HFF-Myc (cell line): ENCODE measurements at places on chromosomes 2 and 18.

- no peak for DNase-seq
Observed at GRCh38 chr18:70663141-70663540, 374.3 kb downstream of the SOCS6 start.

- no peak for DNase-seq
Observed at GRCh38 chr2:126303113-126303512, 352.8 kb upstream of the GYPC start.

GRCh38 chr2:183522489-183523266 is 398.4 kb downstream of the NUP35 start:
- DNase-seq: no peak

GRCh38 chr2:182530636-182531035 is 103.8 kb upstream of the PDE1A start:
- no peak for DNase-seq

DNA sequence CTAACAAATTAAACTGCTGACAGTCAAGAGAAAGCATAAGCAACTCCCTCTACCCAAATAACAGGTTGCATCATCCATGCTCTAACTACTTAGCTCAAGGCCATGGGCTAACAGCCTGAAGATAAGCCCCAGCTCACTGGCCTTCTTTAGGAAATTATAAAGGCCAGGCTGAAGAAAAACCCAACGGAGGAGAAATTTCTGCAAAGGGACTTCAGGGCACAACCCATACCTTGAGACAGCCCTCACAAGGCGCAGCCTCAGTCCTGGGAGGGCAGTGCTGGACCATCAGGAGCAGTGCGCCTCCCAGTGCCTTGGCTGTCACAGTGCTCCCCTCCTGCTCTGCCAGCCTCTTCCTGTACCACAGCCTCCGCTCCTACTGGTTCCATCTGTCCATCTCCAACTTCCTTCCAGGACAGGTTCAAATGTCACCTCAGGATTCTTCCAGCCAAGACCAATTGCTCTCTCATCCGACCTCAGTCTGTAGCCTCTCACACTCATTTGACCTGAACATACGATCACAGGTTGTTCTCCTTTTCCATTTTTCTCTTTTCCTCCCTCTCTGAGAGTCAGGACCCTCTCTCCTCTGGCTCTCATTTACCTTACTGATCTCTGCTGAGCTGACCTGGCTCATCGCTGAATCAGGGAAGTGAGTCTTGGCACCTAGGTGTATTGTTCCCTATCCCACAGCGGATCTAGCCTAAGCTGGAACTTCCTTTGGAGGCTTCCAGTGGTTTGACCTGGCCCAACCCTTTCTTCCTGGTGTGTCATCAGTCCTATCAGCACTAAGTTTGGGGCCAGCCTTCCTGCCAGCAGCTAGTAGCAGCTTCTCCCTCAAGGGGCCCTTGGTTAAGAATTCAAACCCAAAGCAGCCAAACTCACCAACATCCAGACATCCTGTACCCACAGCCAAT is 1.9 kb downstream of the MCFD2 start:
- no peak for DNase-seq

- no peak for DNase-seq
Observed at GRCh38 chr2:7492719-7493118, 575.5 kb downstream of the RNF144A start.

DNA sequence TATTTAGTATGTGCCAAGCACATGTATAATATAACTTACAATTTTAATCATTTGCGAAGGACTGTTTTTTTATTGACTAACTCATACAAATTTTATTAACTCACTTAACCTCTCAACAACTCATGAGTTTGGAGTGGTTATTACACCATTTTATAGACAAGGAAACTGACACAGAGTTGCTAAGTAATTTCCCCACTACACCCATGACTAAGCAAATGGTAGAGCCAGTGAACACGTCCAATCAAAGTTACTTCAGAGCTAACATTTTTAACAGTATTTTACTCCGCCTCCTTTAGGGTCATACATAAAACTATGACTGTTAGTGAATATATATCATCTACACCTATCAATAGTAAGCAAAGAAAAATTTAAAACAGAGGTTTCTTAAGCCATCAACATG is 556.7 kb upstream of the FSIP2 start:
- no peak for DNase-seq

GRCh38 chr2:71100195-71100964 is 29.6 kb downstream of the MCEE start:
- DNase-seq: peak; percentile 41

- no peak for DNase-seq
Observed at GRCh38 chr2:231877533-231878456, 48.4 kb downstream of the NPPC start.

GRCh38 chr2:210198326-210198725 is 26.9 kb downstream of the ACADL start:
- DNase-seq: no peak

GRCh38 chr2:56382466-56382865 is 198.7 kb downstream of the CCDC85A start:
- no peak for DNase-seq

DNA sequence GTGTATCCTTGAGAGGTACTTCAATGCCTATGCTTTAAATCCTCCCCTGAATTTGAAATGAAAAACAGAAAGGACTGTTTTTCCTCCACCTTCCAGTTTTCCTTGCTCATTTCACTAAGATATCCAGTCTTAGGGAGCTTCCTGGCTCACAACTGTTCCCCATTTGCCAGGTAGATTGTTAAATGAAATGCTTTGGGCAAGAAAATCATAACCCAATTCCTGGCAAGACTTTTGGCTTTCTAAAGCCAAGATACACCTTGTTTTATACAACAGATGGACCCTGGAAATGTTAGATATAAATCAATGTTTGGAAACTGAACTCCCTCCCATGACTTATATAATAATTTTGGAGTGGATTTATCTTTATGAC is 3.6 kb upstream of the CHMP3 start:
- DNase-seq: no peak

- no peak for DNase-seq
Observed at GRCh38 chr2:42249284-42249683, 80.1 kb downstream of the EML4 start.

DNA sequence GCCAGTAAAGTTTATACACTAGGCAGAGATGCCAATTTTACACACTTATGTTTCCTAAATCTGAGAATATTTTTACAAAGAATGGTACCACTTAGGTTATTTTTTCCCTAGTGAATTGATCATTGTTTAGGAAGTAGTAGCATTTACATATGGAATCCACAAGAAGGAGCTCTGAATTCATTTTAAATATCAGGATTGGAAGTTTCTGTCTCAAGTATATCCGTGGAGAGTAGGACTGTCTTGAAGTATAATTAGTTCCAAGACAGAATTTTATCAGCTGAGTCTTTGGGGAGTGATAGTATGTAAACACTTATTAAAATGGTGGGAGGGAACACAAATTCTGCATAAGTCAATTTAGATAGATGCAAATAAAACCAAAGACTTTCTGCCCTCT is 82.3 kb upstream of the FAM98A start:
- no peak for DNase-seq

- no peak for DNase-seq
Observed at GRCh38 chr2:71798266-71799012, 345.1 kb downstream of the DYSF start.

DNA sequence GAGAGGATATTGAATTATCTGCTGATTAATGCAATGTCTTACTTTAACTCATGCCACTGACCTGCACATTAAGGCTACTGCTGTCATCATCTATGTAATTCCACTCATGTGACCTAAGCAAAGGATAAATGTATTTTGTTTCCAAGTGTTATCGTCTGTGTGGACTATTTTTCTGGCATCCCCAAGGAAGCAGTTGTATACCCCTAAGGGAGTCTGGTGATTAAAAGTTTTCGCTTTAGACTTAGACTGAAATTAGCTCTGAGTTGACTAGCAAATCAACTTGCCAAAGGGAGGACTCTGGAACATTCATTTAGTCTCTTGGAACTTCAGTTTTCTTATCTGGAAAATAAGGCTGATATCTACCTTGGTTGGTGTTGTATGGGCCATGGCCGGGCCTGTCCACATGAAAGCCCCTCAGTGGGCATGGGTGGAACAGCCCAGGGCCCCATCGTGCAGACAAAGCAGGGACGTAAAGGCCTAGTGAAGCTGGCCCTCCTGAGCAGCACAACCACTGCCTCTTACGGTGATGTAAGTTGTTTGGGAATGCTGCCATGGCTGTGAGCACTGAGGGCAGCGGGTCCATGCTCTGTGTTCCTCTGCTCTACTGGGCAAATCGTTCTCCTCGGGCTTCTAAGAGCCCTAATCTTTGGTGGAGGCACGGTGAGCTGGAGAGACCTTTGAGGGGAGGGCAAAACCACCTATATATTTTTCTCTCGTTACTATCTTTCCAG is 144.4 kb upstream of the RNF152 start:
- DNase-seq: no peak

- no peak for DNase-seq
Observed at GRCh38 chr18:13676471-13676870, 49.9 kb downstream of the FAM210A start.
